Fibroblast of lung (primary cell): ENCODE measurements at places on chromosomes 2 and 18.

DNA sequence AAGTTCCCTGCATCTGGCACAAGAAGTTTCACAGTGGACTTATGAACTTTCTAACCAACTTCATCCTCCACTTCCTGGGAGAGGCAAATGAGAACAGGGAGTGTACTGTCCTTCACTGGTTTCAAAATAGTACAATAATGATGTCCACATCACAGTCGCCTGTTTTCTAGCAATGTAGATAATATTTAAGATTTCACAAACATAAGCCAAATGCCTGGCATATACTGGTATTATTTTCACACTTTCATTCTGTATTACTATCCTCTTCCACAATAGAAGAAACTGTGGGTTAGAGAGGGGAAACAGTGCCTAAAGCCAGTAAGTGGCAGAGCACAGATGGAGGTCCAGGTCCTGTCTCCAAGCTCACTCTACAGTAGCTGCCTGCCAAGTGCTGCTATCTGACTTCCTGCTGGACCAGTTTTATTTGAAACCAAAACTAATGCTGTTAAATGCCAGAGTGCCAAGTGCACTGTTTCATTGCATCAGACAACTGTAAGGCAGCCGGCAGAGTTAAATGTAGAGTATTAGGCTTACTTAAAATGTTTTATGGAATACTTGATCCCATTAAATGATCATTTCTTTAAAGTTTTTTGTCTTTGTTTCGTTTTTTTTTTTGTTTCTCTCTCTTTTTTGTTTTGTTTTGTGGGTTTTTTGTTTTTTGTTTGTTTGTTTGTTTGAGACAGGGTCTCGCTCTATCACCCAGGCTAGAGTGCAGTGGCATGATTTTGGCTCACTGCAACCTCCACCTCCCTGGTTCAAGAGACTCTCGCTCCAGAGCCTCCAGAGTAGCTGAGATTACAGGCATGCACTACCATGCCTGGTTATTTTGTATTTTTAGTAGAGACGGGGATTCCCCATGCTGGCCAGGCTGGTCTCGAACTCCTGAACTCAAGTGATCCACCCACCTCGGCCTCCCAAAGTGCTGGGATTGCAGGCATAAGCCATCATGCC, 15.1 kb downstream of the COBLL1 start:
- DNase-seq, result no peak

- no peak for DNase-seq
Measured at GRCh38 chr2:69372767-69373166, 14.3 kb downstream of the GFPT1 start.

DNA sequence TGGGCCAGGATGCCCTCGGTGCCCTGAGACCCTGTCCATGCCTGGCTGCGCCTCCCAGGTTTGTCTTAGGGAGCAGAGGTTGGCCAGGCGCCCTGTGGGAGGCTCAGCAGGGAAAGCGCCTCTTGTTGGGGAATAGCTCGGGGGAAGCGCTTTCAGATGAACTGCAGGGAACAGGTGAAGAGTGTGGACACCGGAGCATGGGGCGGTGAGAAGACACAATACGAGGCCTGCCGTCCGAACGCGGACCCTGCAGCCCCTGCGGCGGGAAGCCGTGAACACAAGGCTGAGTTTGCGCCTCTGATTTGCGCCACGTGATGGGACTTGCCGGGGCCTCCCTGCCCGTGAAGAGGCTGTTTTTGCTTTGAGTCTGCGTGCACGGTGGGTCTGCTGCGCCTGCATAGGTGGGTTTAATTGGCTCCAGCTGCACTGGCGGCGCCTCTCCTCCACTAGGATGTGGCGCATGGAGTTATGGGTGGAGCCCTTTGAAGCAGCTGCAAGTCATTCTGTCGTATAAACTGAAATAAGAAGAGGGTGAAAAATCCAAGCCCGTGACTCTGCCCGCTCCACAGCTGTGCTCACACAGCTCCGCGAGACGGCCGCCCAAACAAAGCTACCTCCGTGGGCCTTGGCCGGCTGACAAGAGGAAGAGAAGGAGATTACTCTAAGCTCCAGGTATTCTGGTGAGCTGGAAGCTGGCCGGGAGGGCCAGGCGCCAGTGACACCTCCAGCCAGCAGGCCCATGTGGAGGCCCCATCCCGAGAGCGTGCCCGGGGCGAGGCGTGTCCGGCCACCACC, 103.5 kb upstream of the CTDP1 start:
- peak; percentile 84 for DNase-seq

- no peak for DNase-seq
Measured at GRCh38 chr2:70926042-70926441, 9.7 kb upstream of the ATP6V1B1 start.

DNA sequence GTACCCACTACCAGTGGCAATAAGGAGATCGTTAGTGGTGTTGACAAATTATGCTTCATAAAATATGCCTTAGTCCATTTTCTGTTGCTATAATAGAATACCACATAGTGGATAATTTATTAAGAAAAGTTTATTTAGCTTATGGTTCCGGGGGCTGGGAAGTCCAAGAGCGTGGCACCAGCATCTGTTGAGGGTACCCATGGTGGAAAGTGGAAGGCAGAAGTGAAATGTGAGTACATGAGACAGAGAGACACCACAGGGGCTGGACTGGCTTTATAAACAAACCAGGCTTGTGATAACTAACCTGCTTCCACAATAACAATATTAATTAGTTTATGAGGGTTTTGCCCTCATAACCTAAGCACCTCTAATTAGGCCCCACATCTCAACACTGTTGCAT, 146.6 kb downstream of the RNF144A start:
- no peak for DNase-seq

DNA sequence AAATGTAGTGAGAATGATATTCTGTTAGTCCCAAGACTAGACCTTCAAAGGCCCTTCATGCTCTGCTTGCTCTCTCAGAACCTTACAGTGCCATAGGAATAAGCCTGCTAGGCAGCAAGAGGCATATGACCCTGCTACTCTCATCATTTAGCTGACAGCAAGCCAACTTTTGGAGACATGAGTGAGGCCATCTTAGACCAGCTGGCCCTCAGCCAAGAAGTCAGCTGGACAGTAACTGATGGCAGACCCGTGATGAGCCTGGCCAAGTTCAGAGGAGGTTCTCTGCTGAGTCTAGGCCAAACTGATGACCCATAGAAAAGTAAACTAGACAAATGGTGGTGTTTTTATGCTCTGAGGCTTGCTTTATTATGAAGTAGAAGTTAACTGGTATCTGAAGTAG, 82.6 kb downstream of the C18orf54 start:
- no peak for DNase-seq

GRCh38 chr2:88574445-88574844, 52.8 kb downstream of the EIF2AK3 start:
- no peak for DNase-seq

DNA sequence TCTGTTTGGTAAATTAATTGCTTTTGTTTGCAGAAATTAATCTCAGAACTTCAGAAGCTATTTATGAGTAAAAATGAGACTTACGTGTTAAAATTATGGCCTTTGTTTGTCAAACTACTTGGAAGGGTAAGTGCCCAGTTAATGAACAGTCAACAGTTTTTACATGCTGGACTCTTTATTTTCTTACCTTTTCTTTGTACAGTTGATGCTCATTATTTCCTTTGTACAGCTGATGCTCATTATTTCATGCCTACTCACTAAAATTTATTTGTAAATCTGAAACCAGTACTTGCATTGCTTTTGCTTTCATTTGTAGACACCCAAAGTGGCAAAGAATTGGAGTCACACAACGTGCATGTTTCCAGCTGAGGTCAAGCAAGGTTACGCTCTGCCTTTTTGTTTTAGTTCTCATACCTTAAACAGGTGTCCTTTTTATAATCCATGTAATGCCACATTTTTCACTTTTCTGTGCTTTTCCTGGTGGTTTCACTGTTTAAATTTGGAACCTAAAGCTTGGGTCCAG, 13.3 kb downstream of the RIF1 start:
- DNase-seq, result no peak

- no peak for DNase-seq
Measured at GRCh38 chr2:51120754-51121280, 88.9 kb upstream of the NRXN1 start.

GRCh38 chr2:104599787-104600510, 254.0 kb upstream of the POU3F3 start:
- DNase-seq, result peak; percentile 93

DNA sequence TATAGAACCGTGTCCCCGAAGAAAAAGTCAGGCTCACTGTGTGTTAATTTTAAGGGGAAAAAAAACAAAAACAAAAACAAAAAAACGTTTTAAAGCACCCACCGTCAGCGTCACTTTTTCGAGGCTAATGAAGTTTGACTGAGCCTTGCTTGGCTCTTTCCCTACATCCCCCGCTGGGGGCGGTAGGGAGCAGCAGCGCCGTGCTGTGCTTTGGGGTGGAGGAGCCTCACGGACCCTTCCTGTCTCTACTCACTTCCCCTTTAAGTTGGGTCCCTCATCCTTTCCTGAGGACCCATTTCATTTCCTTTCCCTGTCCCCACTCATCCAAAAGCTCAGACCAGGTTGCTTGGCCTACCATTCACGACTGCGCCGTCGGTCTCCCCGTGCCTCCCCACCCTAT, 82.8 kb upstream of the RPL31 start:
- DNase-seq, result no peak

GRCh38 chr2:227324642-227324994, 433 bp upstream of the MFF start:
- no peak for DNase-seq

GRCh38 chr2:100107906-100108647, 34.3 kb downstream of the AFF3 start:
- no peak for DNase-seq

- peak; percentile 93 for DNase-seq
Measured at GRCh38 chr18:13500227-13500865, 226.0 kb downstream of the FAM210A start.

GRCh38 chr2:111157071-111157661, 36.5 kb downstream of the BCL2L11 start:
- DNase-seq, result no peak

- DNase-seq, result no peak
Measured at GRCh38 chr18:42426496-42427015, 471.5 kb downstream of the PIK3C3 start.
